Eye (tissue), 1 donor: ENCODE measurements at places on chromosomes 5 and 9.

GRCh38 chr9:89601306-89601705 lies 3.5 kb upstream of the GADD45G start:
- DNase-seq = no peak

GRCh38 chr5:10073441-10074104 lies 176.1 kb downstream of the ATPSCKMT start:
- DNase-seq = no peak

DNA sequence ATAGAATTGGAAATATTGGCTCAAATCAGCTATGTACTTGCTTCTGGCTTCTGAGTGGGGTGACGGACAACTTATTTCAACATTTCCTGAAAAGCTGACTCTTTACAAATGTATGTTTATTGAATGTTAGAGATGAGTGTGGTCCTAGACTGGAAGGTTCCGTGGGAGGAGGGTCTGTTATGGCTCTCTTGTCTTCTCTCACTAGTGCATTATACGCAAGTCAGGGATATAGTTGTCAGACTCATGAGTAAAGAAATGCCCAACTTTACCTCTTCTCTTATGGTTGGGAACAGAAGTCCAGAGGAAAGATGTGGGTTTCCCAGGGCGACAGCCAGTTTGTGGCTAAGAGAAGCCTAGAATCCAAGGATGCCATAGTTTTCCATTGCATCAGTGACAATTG lies 839.3 kb upstream of the WWC1 start:
- DNase-seq = no peak

DNA sequence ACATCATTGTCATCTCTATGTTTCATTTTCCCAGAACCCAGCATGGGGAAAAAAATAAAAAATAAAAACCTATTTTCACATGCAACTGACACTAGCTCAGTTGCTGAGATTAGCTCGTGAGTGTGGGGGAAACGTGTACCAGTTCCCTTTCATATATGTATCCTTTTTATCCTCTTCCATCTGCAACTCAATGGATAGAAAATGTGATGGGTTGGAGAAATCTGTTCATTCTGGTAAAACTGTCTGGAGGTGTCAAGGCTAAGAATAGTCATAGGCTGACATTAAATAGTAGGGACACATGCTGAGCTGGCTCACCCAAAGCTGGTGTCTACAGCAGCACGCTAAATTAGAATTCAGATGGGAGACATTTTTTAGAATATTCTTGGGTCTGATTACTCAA lies 519.3 kb downstream of the ELAVL2 start:
- DNase-seq = no peak

DNA sequence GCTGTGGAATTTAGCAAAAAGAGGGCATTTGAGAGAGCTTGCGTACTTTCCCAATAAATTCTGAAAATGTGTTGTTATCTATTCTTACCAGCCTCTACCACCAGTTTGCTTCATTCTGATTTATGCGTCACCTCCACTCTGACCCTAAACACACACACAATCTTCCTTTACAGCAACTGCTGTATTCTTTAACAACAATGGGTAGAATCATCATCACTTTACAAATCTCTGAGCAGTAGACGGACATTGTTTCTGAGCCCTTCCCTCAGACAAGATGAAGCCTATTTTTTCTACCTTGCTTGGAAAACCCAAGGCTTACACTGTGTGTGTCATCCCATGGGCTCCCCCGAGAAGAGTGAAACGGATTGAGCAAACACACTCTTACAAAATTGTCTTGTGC lies 83.1 kb upstream of the RASA1 start:
- no peak for DNase-seq

GRCh38 chr9:137383081-137383783 lies 39.7 kb downstream of the EXD3 start:
- no peak for DNase-seq

DNA sequence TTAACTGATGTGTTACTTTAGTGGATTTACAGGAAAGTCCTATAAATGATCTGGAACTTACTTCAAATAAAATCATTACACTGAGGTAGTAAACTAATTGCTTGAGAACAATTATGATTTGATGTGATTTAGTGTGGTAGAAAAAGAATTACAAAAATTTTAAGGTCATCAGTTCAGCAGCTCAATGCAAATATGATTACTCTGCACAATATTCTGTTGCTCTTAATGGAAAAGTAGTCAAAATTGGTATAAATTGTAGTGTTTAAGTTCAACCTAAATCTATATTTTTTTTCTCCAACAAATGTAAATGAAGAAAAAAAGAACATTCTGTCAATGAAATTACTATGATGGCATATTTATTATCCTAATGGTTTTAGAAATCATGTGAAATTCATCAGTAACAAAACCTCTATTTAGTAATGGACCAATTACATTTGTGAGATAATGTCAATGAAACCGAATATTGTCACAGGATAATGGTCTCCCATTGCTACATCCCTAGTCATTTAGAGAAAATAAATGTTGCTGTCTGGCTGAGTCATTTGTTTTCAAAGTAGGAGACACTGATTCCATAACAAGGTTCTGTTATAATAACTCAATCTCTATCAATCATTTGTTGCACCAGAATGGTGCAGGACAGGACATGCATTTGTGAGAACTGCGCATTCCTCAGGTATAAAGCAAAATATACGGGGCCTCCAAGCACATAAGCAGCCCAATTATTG lies 177.1 kb downstream of the NFIB start:
- DNase-seq = no peak

DNA sequence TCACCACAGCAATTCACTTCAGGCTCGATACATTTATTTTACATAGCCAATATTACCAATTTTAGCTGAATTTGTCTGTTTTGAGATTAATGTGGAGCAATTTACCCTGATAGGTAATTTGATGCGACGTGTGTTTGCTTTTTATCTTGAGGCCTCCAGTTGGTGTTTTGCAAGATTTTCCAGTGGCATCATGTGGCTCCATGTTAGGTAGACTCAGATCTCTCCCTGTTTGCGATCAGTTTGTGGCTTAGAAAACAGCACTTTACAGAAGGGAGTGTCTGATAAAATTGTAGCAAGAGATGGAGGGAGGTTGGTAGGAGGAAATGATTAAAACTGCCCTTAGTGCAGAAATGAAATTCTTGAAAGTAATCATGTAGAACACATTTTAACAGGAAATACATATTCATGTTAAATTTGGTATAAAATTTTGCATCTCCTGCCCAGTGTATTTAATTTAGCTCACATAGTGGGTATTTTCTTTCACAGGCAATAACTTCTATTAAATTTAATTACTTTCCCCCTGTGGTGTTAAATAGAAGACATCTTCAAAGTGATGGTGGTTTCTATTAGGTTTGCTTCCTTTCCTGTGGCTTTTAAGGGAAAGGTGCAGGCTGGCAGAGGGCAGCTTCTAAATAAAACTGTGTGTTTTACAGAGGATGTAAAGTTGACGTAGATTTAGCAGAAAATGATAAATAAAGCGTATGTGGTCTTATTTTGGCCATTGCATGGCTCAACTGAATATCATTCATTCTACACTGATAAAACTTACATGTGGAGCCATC lies 135.8 kb downstream of the KDM4C start:
- DNase-seq = no peak

DNA sequence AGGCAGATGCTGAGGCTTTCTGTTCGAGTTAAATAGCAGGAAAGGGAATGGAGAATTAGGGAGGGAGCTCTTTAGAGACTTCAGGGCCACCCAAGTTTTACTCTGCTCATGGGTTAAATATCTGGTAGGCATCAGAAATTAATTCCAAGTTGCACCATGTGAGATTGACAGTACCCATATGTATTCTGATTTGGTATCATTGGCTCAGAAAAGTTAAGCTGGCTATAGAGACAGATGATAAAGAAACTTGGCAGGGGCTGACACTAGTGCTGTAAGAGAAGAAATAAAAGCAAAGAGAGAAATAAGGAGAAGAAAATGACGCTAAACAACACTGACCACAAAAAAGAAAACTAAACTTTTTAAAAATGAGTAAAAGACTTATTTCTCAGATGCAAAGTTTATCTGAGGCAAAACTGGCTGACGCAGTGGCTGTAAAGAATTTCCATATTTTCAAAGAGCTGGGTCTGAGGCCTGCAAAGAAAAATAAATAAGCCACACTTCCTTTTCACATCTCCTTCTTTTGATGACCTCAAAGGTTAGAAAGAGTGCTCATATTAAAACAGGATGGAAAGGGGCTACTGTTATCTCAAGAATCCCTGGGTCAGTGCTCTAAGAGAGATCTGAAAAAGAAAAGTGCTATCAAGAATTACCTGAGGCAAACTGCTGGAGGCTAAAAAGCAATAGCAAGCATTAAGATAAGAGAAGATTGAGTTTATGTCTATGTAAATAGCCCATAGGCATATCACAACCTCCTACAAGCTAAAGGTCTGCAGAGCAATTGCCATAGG lies 399.0 kb upstream of the MEF2C start:
- no peak for DNase-seq

GRCh38 chr9:124475158-124475867 lies 25.1 kb downstream of the ADGRD2 start:
- no peak for DNase-seq

DNA sequence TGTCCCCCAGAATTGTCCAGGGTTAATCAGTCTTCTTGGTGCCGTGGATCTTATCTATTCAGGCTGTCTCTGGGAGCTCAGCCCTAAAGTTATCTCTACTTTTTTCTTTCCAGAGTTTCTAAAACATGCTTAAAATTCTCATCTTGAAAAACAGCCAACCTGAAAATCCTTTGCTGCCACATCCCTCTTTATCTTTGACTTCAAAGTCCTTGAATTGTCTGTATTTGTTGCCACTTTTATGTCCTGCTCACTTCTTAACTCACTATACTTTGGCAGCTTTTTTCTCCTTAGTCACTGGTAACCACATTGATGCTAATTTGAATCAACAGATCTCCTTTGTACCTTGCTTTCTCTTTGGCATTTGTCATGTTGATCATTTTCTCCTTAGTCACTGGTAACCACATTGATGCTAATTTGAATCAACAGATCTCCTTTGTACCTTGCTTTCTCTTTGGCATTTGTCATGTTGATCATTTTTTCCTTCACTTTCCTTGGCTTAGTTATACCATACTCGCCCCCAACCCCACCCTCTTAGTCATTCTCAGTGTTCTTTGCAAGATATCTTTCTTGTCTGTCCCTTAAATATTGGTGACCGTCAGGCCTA lies 8.5 kb downstream of the DMXL1 start:
- DNase-seq = peak; percentile 43

- DNase-seq = no peak
Observed at GRCh38 chr5:92775711-92776615, 805.1 kb downstream of the NR2F1-AS1 start.

DNA sequence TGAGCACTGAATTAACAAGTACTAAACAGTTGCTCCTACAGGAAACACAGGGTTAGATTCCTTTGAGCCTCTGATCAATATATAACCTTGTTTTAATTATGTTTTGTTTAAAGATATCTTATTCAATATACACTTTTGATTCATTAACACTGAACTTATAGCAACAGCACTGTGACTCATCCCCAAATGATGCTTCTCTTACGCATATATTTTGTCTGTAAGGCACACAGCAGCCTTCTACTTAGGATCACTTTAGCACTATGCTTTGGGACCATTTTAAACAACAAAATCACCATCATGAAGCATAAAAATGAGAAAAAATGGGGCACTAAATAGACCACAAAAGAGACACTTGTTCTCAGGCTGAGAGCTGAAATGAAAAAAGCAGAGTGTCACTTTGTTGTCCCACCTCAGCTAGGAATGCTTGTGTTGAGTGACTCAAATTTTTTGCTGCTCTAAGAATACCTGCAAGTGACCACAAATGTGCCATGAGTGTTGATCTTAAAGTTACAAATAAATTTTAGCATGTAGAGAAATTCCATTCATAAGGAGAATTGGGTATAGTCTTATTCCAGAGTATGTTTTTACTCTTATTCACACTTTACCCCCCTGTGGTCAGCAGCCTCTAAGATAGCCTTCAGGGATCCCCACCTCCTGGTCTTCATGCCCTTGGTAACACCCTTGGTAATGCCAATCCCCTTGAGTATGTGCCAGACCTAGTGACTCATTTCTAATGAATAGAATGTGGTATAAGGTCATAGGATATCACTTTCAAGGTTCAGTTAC lies 252.7 kb upstream of the IL12B start:
- DNase-seq = no peak
